ENCODE measurements at places on chromosomes 3 and 15.

- H3K4me3 ChIP-seq, result no peak overlapping the region
- no peaks in the 10 kb centered on the region for H3K4me1 ChIP-seq
- no peaks in the 10 kb centered on the region for H3K27me3 ChIP-seq
- DNase-seq, result no peak
Observed at GRCh38 chr3:168250415-168250861, 154.7 kb upstream of the GOLIM4 start.

DNA sequence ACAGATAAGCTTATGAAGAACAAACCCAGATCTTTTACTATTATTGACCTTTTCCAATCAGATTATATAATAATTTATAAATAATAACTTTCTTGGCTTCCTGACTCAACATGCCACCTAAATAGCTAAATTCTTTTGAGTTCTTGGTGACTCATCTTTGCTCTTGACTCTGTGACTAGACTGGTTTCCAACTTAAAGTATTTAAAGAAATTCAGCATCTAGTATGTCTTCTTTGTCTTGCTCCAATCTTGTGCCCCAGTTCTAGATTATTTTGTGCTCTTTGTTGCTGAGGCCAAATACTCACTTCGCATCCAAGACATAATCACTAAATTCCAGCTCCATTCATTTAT lies 483.2 kb upstream of the TBL1XR1 start:
- H3K4me3 ChIP-seq, result no peak overlapping the region
- no peak for DNase-seq
- no peak overlapping the region for H3K27ac ChIP-seq
- no peaks in the 10 kb centered on the region for H3K36me3 ChIP-seq
- H3K4me1 ChIP-seq, result peaks cover 37% of the 10 kb centered on the region
- no peaks in the 10 kb centered on the region for H3K27me3 ChIP-seq

DNA sequence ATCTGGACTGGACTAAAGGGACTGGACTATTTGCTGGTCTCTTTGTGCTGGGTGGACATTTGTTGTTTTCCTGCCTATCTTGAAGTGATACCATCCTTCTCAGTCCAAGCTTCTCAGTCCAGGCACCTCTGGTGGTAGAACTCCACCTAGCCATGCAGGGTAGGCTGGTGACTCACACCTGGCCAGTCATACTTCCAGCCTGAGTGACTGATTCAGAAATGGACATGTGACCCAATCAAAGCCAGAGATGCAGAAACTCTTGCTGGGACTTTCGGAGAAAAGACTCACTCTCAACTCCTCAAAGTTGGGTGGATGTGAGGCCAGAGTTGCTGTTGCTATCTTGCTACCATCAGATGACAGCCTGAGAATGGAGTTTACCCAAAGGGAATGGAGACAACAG lies 5.6 kb upstream of the ASB14 start:
- DNase-seq, result no peak
- H3K4me3 ChIP-seq, result no peak overlapping the region

DNA sequence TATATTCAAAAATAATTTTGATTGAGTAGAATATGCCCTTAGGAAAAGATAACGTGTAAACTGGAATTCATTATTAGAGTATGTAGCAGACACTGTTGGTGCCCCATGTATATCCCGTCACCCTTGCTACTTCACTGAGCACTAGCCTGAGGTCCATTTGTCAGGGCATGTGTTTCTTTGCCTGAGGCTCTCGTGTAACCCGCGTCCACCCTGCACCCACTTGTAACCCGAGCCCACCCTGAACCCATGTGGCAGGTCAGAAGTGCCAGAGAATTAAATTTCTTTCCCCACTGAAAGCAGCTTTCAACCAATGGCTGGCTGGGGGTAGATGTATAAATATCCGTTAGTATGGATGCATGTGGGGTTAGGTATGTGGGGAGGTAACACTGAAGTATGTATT lies 474.2 kb upstream of the ZNF385D start:
- H3K36me3 ChIP-seq, result no peaks in the 10 kb centered on the region
- no peak overlapping the region for H3K27ac ChIP-seq
- no peaks in the 10 kb centered on the region for H3K27me3 ChIP-seq
- no peaks in the 10 kb centered on the region for H3K4me1 ChIP-seq
- DNase-seq, result no peak

GRCh38 chr3:196135693-196136639 lies 54.1 kb upstream of the TFRC start:
- no peak for DNase-seq
- no peaks in the 10 kb centered on the region for H3K4me1 ChIP-seq
- H3K36me3 ChIP-seq, result no peaks in the 10 kb centered on the region
- H3K27ac ChIP-seq, result no peak overlapping the region
- H3K27me3 ChIP-seq, result no peaks in the 10 kb centered on the region

GRCh38 chr15:40340740-40341400 lies at the start of gene CCDC9B:
TSS of gene CCDC9B (minus strand) at chr15:40340939. CDS start at chr15:40340819, 120 bp downstream.
- H3K27ac ChIP-seq, result no peak within 1 kb of the TSS
- DNase-seq, result no peak
- no peak within 1 kb of the TSS for H3K4me3 ChIP-seq
- H3K27me3 ChIP-seq, result no peaks in the 10 kb centered on the region
- no peaks in the 10 kb centered on the region for H3K4me1 ChIP-seq

GRCh38 chr15:66611257-66612053 lies 45.7 kb upstream of the LCTL start:
- H3K36me3 ChIP-seq, result no peaks in the 10 kb centered on the region
- no peak overlapping the region for H3K4me3 ChIP-seq
- DNase-seq, result no peak
- H3K4me1 ChIP-seq, result peaks cover 6% of the 10 kb centered on the region
- H3K27me3 ChIP-seq, result no peaks in the 10 kb centered on the region
- no peak overlapping the region for H3K27ac ChIP-seq

- H3K4me3 ChIP-seq, result no peak overlapping the region
- H3K4me1 ChIP-seq, result no peaks in the 10 kb centered on the region
- H3K27ac ChIP-seq, result no peak overlapping the region
- no peaks in the 10 kb centered on the region for H3K36me3 ChIP-seq
Observed at GRCh38 chr15:101407439-101407838, 82.1 kb downstream of the PCSK6 start.

DNA sequence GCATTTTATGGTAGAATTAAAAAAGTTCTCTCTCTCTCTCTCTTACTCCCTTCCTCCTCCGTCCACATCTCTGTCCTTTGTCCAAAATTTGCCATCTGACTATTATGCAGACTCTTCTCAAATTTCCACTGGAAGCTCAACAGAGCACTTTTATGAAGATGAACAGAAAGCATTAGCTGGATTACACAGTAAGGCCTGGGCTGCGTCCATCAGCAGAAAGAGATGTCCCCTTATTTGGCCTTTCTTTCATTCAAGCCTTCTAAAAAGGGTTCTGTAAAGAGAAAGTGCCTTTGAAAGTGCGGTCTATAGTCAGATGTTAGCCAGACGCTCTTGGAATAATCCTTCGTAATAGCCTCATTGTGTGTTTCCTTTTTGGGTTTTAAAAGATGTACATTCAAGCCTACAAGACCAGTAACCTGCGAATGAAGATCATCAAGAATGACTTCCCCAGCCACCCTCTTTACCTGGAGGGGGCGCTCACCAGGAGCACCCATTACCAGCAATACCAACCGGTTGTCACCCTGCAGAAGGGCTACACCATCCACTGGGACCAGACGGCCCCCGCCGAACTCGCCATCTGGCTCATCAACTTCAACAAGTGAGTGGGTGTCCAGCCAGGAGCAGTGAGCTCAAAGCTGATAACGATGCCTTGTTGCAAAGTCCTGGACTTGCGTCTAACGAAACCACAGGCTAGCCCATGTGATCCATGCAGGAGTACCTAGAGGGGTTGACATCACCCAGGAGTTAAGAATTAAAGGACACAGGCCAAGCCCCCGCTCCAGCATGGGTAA lies 53.1 kb downstream of the MESD start:
- H3K27ac ChIP-seq, result no peak overlapping the region
- DNase-seq, result no peak
- no peaks in the 10 kb centered on the region for H3K27me3 ChIP-seq
- H3K4me3 ChIP-seq, result no peak overlapping the region
- no peaks in the 10 kb centered on the region for H3K4me1 ChIP-seq

DNA sequence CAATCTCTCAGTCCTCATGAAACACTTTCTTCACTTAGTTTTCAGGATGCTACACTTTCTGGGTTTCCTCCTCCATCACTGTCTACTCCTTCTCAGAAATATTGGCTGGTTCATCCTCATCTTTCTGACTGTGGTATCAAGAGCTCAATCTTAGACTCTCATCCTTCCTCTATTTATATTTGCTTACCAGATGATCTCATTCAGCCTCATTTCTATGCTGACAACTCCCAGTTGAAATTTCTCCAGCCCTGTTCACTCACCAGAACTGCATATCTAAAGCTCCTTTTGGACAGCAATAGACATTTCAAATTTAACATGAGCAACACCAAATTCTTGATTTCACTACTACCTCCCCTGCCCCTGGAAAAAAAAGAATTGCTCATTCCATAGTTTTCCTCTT lies 48.0 kb upstream of the FBN1 start:
- no peaks in the 10 kb centered on the region for H3K36me3 ChIP-seq
- H3K4me1 ChIP-seq, result no peaks in the 10 kb centered on the region
- no peak overlapping the region for H3K4me3 ChIP-seq
- H3K27ac ChIP-seq, result no peak overlapping the region

DNA sequence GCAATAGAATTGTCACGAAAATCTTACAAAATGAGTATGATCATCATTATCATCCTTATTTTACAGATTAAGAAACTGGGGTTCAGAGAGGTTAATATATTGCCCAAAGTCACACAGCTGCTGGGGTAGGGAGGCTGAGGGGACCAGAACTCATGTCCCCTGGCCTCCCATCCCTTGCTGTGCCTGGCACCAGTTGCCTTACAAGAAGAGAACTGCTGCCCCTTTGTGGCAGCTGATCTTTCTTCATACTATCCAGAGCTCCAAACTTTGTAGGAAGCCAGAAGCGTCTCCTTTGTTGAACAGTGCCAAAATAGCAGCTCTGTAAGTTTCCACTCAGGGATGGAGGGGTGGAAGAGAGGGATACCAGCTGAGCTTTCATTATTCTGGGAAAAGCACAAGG lies 236.8 kb upstream of the TBC1D5 start:
- no peaks in the 10 kb centered on the region for H3K27me3 ChIP-seq
- no peaks in the 10 kb centered on the region for H3K36me3 ChIP-seq
- DNase-seq, result no peak
- H3K4me1 ChIP-seq, result no peaks in the 10 kb centered on the region
- H3K27ac ChIP-seq, result no peak overlapping the region

DNA sequence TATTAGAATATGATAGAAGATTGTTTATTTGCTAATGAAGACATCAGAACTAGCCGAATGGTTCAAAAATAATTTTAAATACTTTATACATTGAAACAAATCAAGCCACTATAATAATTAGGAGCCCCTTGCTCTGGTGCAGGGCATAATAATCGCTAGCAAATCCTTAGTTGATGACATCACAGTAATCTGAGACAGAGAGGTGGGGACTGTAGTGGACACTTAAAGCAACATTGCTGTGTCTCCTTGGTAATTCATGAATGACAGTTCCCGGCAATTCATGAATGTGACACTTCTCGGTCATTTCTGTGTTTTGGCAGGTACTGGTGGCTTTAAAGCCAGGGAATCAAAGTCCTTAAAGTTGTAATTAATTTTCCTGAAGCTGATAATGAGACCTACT lies 114.3 kb downstream of the PPM1L start:
- H3K4me3 ChIP-seq, result no peak overlapping the region
- H3K27ac ChIP-seq, result no peak overlapping the region
- DNase-seq, result no peak

- no peaks in the 10 kb centered on the region for H3K4me1 ChIP-seq
- H3K4me3 ChIP-seq, result no peak overlapping the region
- no peak for DNase-seq
- H3K27me3 ChIP-seq, result no peaks in the 10 kb centered on the region
- no peaks in the 10 kb centered on the region for H3K36me3 ChIP-seq
Observed at GRCh38 chr15:28033443-28033842, 65.7 kb downstream of the OCA2 start.

Data from naive thymus-derived CD4-positive, alpha-beta T cell (primary cell).